ENCODE measurements at places on chromosomes 3 and 15. TPM values are rescaled to one million over a fixed set of nuclear protein-coding genes. Genes with fewer than 3 reads are reported as not detected.

The GPR156 gene
- not detected for total RNA-seq

GRCh38 chr3:67518236-67518635 lies 136.2 kb downstream of the SUCLG2 start:
- no peaks in the 10 kb centered on the region for H3K27me3 ChIP-seq
- DNase-seq: no peak
- H3K27ac ChIP-seq: no peak overlapping the region
- H3K4me3 ChIP-seq: no peak overlapping the region
- no peaks in the 10 kb centered on the region for H3K4me1 ChIP-seq

The ARL14 gene
- total RNA-seq: not detected

GRCh38 chr15:64975390-64975789 lies 14.3 kb downstream of the SPG21 start:
- DNase-seq: no peak
- peaks cover 5% of the 10 kb centered on the region for H3K4me1 ChIP-seq
- H3K27ac ChIP-seq: no peak overlapping the region
- H3K27me3 ChIP-seq: no peaks in the 10 kb centered on the region

The ITIH4 gene
- 16.3 TPM for total RNA-seq

The CRYGS gene
- 5.6 TPM for total RNA-seq
